ENCODE measurements at places on chromosomes 5 and 9.
A peak's percentile ranks its signal among the peaks of the same experiment; 100 is the strongest.

GRCh38 chr9:84239343-84239742, 101.2 kb downstream of the SLC28A3 start:
- no peak for DNase-seq

GRCh38 chr5:4945296-4945695, 194.8 kb upstream of the ADAMTS16 start:
- DNase-seq = no peak

GRCh38 chr5:122770477-122770876, 4.4 kb upstream of the SNX2 start:
- no peak for DNase-seq

GRCh38 chr5:135964670-135965320, 10.0 kb upstream of the LECT2 start:
- DNase-seq = peak; percentile 50

DNA sequence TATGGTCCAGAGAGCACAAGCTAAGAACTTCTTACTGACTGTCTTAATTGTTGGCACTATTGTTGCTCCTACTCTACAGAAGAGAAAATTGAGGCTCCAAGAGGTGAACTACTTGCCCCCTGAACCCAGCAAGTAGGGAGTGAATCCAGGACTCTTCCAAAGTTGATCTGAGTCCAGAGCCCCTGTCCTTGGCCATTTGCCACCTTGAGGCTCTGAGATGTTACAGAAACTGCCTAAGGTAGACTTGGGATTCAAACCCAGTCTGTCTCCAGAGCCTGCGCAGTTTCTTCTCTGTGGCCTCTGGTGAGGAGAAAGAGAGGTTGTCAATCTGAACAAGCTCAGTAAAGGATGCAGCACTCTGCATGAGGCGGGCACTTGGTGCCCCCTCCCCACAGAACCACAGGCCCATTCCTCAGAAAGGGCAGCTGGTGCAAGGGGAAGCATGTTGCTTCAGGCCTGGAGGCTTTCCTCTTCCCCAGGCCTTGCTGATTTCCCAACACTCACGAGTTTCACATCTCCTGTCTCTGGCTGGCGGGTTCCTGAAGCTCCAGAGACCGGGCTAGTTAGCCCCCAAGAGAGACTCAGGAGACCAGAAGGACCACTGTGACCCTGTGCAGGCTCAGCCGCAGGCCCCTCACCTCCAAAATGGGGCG, 2.9 kb upstream of the LCP2 start:
- no peak for DNase-seq

- DNase-seq = no peak
Observed at GRCh38 chr5:97224112-97224750, 41.2 kb upstream of the RIOK2 start.

- no peak for DNase-seq
Observed at GRCh38 chr5:157761690-157762621, 18.4 kb downstream of the LSM11 start.

DNA sequence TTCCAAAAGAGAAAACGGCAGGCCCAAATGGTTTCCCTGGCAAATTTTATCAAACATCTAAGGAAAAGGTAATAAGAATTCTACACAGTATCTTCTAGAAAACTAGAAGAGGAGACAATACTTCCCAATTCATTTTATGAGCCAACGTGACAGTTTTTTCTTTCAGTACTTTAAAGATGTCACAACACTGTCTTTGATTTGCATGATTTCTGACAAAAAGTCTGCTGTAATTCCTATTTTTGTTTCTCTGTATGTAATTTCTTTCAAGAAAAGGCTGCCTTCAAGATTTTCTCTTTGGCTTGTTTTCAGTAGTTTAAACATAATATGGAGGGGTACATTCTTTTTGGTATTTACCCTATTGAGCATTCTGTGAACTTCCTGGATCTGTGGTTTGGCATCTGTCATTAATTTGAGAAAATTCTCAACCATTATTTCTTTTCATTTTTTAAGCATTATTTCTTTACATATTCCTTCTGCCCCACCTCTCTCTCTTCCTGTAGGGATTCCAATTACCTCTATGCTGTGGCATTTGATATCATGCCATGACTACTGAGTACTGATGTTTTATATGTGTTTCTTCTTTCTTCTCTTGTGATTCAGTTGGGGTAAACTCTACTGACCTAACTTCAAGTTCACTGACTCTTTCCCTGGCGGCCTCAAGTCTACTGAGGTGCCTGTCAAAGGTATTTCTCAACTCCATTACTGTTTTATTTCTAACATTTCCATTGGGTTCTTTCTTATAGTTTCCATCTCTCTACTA, 32.2 kb downstream of the ANKS6 start:
- DNase-seq = no peak

DNA sequence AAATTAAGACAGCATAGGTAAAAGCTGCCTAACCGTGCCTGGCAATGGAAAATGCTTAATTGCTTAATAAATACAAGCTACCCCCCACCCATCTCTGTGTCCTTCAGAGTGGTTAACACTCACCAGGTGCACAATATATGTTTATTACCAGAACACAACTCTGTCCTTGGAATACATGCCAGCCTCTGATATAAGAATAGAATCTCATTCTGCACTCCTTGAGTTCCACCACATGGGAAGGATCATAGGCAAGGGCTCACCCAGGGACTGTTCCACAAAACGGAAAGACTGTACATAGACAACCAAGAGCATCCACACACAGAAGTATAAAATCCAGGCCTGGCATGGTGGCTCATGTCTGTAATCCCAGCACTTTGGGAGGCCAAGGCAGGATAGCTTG, 91.4 kb downstream of the STRBP start:
- DNase-seq = no peak

- no peak for DNase-seq
Observed at GRCh38 chr5:163498886-163499285, 6.5 kb upstream of the MAT2B start.

- no peak for DNase-seq
Observed at GRCh38 chr9:99365233-99365980, 143.3 kb downstream of the SEC61B start.

DNA sequence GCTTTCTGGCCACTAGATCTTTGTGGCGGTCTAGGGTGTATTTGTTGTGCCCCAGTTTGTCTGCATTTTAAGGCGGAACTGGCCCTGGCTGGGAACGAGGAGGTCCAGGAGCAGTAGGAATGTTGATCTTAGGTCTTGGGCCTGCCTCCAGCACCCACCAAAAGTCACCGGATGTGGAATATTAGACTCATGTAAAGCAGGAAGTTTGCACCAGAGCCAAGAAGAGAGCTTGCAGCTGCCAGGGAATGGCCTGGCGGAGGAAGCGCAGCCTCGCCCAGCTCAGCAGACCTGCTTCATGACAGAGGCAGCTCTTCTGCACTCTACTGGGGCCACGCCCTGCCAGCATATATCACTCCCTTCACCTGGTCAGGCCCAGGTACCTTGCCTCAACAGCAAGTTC, 3.3 kb downstream of the GPX3 start:
- no peak for DNase-seq

DNA sequence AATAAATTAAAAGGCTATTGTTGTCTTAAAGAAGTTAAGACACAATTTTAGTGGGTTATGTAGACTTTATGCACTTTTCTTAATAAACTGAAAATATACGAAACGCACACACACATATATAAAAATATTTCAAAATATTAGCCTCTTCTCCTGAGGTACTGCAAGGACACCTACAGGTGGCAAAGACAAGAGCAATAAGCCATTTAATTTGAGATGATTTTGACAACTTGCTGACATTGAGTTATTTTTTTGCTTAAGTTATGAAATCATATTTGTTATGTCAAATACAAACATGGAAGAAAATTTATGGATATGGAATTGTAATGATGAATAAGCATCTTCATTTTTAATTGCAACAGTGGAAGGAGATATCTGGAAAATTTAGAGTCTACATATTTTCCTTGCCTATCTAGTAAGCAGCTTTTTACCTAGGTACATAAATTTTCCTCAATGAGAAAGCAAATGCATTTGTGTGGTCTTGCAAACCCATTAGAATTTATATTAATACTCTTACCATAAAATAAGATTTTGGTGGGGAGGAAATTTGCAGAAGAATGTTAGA, 301.6 kb downstream of the ISL1 start:
- DNase-seq = no peak

GRCh38 chr5:447501-447900, 4.5 kb downstream of the EXOC3 start:
- no peak for DNase-seq

DNA sequence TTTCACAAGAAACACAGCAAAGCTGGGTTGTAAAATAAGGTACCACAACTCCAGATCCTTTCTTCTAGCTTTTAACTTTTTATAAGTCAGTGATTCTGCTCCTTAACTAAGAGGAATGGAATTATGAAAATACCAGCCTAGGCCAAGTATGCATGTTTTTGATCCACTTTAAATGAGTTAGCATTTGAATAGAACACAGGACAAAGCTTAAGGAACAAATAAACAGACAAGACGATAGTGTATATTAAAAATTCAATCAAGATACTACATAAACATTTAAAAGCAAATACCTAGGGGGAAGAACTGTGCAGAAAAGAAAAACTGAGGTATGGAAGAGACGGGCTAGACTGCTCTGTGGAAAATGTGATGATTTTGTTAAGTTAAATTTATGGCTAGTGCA, 200.7 kb downstream of the LURAP1L start:
- no peak for DNase-seq

DNA sequence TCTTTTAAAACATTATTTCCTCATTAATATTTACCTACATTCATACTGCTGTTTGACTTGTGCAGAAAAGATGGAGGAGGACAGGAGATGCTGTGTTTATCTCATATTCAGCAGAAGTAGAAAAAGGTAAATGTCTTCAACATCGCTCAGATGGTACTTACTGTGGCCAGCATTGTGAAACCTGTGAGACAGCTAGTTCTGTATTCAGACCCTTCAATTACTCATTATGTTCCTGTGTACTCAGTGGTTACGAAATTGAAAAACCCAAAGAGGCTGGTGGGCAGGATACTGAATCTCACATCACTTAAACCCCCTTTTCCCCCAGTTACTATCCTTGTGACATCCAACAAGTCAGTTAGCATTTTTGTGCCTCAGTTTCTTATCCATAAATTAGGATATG, 216.0 kb downstream of the KDM4C start:
- DNase-seq = no peak

GRCh38 chr9:137723783-137724445, 105.1 kb downstream of the EHMT1 start:
- no peak for DNase-seq

GRCh38 chr5:10475931-10476676, 34.4 kb downstream of the ROPN1L start:
- no peak for DNase-seq

GRCh38 chr5:128574041-128574440, 36.0 kb upstream of the FBN2 start:
- DNase-seq = no peak

DNA sequence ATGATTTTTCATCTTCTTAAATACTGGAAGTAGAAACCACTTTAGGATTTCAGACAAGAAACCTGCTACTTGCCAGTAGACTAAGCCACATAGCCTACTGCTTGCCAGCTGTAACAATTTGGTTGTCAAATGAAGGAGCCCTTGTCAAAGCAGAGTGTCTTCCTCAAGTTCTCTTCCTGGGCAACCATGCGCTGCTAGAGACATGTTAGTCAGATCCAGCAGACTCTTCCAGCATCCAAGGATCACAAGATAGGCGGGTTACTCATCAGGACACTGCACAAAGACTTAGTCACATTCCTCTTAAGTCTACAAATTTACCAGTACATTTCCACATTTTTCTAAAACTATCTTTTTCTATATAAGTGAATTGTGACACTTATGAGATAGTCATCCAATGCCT, 24.4 kb downstream of the SKIC3 start:
- DNase-seq = no peak

DNA sequence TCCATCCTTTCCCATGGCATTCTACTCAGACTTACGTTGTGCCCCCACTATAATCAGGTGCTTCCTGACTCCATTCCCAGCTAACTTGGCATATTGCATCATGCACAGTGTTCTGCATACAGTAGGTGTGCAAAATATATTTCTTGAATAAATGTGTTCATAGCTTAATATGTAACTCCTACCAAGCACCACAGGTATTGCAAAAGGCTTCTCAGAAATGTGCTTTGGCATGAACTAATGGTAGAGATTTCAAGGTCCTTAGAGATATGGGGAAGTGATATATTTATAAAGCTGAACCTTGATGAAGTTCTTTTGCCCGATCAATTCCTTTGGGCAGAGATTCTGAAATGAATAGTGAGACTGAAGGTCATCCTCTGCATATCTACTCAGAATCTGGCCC, 220.4 kb downstream of the KCTD16 start:
- DNase-seq = no peak

GRCh38 chr5:37478121-37478894, 99.2 kb downstream of the WDR70 start:
- DNase-seq = no peak

DNA sequence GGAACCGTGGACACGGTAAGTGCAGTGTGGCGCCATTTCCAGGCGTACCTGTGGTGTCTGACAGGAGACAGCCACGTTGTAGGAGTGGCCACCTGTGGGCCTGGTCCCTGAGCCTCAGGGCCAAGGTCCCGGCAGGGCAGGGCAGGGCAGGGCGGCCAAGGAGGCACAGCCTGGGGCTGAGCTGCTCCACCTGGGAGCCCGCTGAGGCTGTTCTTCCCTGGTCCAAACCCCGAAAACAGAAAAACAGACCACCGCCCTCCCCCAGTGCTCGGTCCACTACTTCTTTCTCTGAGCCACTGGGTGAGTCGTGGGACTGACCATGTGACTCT, 8.6 kb downstream of the PMPCA start:
- no peak for DNase-seq

DNA sequence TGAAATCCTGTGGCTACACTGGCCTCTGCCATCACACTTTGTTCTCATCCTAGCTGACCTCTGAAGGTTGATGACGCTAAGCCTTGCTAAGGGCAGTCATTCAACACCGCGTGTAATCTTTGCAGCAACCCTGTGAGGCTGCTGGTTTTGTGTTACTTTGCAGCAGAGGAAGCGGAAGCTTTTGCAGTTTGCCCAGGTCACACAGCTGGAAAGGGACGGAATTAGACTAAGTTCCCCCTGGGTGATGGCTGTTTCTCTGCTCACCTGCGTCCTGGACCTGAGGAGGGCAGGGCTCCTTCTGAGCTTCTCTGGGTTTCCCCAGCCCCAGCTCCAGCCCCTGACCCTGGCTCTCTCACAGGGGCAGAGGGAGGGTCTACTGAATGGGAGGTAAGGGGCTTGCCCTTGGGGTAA, 7.3 kb upstream of the SLC25A51 start:
- no peak for DNase-seq

DNA sequence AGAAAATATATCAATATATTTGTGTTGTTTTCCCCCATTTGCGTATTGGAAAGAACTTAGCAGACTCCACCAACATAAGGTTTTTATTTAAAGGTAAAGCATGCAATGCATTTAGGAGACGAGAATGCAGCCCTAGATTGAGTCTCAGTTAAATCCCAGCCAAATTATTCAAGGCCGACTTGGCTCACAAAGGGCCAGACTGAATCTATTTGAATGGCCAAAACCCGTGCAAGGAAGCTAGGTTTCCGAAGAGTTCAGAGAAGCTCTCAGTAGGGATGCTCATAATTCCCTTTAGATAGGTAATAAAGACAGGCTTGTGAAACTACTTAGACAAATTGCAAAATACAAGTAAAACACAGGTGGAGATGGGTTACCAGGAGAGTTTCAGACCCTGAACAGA, 520.3 kb downstream of the CDH9 start:
- no peak for DNase-seq

- peak; percentile 29 for DNase-seq
Observed at GRCh38 chr5:9265441-9266287, 280.2 kb downstream of the SEMA5A start.

Data from right hindlimb (tissue), 1 donor.